Mesothelial cell of epicardium (in vitro differentiated cells): ENCODE measurements at places on chromosomes 16 and 17. TPM values are rescaled to one million over a fixed set of nuclear protein-coding genes. Genes with fewer than 3 reads are reported as not detected.

GRCh38 chr17:17151962-17152361 is 54.2 kb downstream of the PLD6 start:
- DNase-seq = no peak

DNA sequence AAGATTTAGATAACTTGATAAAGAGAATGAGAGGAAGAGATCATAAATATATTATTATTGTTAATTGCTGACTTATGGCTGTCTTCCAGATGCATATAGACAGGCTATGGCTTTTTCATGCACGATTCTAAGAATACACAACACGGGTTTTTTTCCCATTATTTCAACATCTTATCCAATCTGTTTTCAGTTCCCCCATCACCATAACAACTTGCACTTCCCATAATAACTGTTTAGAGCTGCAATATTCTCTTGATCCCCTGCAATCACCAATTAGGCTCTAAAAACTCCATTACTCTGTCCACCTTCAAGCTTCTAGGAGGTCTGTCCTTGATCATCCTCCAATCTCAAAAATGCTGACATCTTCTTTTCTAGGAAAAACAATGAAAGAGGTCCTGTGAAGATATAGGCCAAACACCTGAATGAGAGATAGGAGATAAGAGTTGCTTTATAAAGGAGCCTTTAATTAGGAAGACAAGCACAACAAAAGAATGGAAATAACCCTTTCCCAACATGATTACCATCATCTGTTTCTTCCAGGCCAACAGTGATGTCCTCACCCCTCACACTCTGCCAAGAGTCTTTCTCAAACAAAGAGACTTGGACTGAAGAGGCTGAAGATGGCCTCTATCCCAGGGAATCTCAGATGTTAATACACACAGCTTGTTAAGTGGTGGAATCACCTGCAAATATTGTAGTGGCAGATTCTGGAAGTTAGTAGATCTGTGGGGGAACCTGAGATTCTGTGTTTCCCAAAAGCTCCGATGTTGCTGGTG is 32.2 kb upstream of the CCL2 start:
- no peak for DNase-seq

- DNase-seq = no peak
Measured at GRCh38 chr16:84759061-84759460, 59.3 kb downstream of the USP10 start.

DNA sequence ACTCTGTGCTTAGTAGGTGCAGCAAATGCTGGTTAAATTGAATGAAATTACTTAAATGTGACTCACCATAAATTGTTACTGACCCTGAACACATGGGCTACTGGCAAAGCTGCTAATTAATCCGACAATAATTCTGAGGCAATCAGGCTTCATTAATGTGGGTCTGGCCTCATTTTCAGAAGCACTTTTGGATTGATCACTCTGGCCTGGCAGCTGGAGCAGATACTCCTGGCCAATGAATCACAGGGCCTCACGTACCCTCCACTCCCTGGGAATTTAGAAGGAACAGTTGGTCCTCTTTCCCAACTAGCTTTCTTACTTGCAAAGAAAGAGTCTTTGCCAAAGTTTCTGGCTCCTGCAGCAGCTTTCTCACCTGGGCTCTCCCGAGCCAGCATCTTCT is 162.0 kb upstream of the ZKSCAN2 start:
- no peak for DNase-seq

- no peak for DNase-seq
Measured at GRCh38 chr17:50861822-50862528, 4.2 kb downstream of the TOB1 start.

- DNase-seq = no peak
Measured at GRCh38 chr16:56667581-56668571, at the start of gene MT1G. TSS of gene MT1G (minus strand) at chr16:56668065. CDS start at chr16:56667993, 72 bp downstream.

- no peak for DNase-seq
Measured at GRCh38 chr16:75527825-75528299, 8.0 kb downstream of the CHST5 start.

GRCh38 chr16:51757124-51757470 is 606.0 kb upstream of the SALL1 start:
- DNase-seq = no peak

GRCh38 chr17:28613931-28614381 is at the start of gene RSKR:
TSS of gene RSKR (minus strand) at chr17:28614185. CDS start at chr17:28614161, 24 bp downstream.
- no peak for DNase-seq

GRCh38 chr17:64056269-64057005 is 36.0 kb upstream of the ICAM2 start:
- no peak for DNase-seq

- no peak for DNase-seq
Measured at GRCh38 chr16:78927766-78928165, 672.8 kb downstream of the MAF start.

DNA sequence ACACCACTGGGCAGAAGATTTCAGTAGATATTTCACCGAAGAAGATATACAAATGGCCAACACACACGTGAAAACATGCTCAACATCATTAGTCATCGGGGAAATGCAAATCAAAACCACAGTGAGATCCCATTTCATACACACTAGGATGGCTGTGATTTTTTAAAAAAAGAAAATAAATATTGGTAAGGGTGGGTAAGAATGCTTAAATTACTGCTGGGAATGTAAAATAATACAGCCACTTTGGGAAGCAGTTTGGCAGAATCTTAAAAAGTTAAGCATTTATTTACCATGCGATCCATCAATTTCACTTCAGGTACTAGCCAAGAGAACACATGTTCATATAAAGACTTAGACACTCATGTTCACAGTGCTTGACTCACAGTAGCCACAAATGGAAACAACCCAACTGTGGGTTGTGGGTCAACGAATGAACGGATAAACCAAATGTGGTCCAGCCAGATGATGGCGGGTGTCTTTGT is 6.5 kb upstream of the C16orf74 start:
- DNase-seq = no peak

DNA sequence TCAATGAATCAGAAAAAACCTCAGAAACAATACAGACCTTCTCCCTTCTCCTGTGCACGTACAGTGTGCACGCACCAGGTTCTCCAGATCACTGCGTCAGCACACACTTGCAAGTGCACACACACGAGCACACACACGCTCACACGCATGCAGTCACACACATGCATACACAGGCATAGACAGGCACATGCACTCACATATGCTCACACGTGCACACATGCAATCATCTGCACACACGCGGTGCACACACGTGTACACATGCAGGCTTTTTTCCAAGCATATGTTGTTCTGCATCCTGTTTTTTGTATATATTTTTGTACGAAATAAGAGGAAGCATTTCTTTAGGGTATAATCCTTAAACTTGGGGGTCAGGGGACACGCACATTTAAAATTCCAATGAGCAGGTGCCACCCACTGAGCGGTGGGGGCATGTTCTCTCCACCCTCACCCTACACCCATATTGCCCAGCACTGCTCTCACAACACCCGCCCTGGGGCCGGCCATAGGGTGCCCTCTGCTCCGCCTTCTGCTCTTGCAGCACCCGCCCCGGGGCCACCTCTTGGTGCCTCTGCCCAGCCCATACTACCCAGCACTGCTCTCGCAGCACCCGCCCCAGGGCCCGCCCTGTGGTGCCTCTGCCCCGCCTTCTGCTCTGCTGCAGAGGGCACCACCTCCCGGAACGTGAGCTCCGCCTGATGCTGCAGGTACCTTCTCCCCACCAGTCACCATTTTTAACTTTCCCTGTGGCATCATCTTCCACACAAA is 20.9 kb downstream of the KLHDC4 start:
- no peak for DNase-seq

- no peak for DNase-seq
Measured at GRCh38 chr16:12901597-12902461, at the start of gene SHISA9. TSS of gene SHISA9 (plus strand) at chr16:12901598.

- no peak for DNase-seq
Measured at GRCh38 chr16:642189-643049, 791 bp downstream of the MCRIP2 start.

GRCh38 chr17:75459246-75459589 is 2.8 kb downstream of the TMEM94 start:
- no peak for DNase-seq

Gene BANP
- total RNA-seq = 41.2 to 44.9 TPM (median 43.6 TPM) in 3 replicates

Gene NPIPB6
- 6.6 to 8.7 TPM (median 8.2 TPM) in 3 replicates for total RNA-seq

Gene TMEM92
- 2.7 to 3.9 TPM (median 3.6 TPM) in 3 replicates for total RNA-seq

Gene KRTAP4-2
- total RNA-seq = not detected in 3 replicates

Gene XAF1
- 4.5 to 8.1 TPM (median 5.1 TPM) in 3 replicates for total RNA-seq

Gene WFIKKN1
- total RNA-seq = 0.47 to 0.94 TPM (median 0.84 TPM) in 3 replicates

Gene ZNF286A
- total RNA-seq = 82.2 to 91.9 TPM (median 89.6 TPM) in 3 replicates

Gene SPATA32
- not detected in 3 replicates for total RNA-seq

Gene SHBG
- total RNA-seq = 0.60 to 0.84 TPM (median 0.82 TPM) in 3 replicates

Gene RSAD1
- 40.1 to 40.8 TPM (median 40.7 TPM) in 3 replicates for total RNA-seq

Gene EPN3
- total RNA-seq = 14.2 to 15.1 TPM (median 14.7 TPM) in 3 replicates

Gene HYDIN
- total RNA-seq = 0.42 to 1.2 TPM (median 0.72 TPM) in 3 replicates

Gene CCL7
- total RNA-seq = not detected in 3 replicates

Gene HCRT
- not detected in 3 replicates for total RNA-seq
